ENCODE measurements at places on chromosomes 4 and X.
A peak's percentile ranks its signal among the peaks of the same experiment; 100 is the strongest.

- no peak for DNase-seq
Observed at GRCh38 chr4:188414441-188414840, 275.2 kb downstream of the TRIML1 start.

GRCh38 chrX:39426101-39426500, 624.8 kb downstream of the MID1IP1 start:
- no peak for DNase-seq

- DNase-seq, result no peak
Observed at GRCh38 chr4:182056866-182057265, 186.3 kb upstream of the TENM3 start.

GRCh38 chr4:123166023-123166422, 230.6 kb upstream of the SPRY1 start:
- DNase-seq, result no peak

DNA sequence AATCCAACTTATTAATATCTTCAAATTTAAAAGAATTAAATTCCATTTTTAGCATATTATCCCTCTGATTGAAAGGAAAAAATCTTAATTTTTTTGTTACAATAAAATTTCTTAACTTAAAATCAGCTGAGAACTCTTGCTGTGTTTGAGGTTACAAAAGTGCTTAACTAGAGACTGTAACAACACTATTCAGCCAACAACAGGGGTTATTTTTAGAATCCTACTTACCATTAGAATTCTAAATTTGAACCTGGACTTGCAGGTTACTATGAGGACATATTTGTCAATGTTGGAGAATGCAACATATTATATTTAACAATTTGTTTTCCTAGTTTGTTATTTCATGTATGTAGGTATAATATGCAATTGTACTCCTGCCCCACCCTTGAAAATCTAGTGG, 238.1 kb upstream of the CXXC4 start:
- DNase-seq, result no peak

GRCh38 chrX:119729408-119730201, 28.8 kb upstream of the SOWAHD start:
- peak; percentile 54 for DNase-seq

GRCh38 chrX:130085551-130086446, 24.5 kb downstream of the ELF4 start:
- DNase-seq, result no peak

GRCh38 chrX:3717742-3718420, 4.4 kb upstream of the PRKX start:
- DNase-seq, result no peak

GRCh38 chrX:48461830-48462229, 8.2 kb downstream of the SLC38A5 start:
- no peak for DNase-seq

DNA sequence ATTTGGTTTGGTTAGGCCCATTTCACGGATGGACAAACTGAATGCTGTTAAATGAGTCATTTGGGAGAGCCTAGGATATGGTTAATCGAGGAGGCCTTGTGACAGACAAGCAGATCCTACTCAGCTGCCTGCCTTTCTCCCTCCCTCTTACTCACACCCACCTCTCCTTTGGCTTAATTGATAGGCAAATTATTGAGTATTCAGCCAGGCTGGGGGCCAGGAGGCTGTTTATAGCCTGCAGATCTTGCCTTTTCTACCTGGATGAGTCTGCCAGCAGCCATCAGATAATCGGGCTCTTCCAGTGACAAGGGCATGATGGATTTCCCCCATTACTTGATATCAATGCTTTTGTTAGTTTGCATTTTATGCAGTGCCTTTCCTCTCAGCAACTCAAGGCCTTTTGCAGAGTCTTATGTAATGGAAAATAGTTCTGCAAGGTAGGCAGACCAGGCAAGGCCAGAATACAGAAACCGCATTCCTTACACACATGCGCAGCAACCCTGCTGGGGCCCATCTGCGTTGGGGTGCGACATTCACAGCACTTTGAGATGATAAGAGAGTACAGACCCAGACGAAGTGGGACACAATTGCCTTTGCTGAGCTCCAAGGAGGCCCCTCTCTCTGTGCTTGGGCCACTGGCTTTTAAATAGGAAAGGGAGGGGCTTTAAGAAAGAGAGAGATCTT, 96.2 kb upstream of the ATP6AP2 start:
- DNase-seq, result no peak

DNA sequence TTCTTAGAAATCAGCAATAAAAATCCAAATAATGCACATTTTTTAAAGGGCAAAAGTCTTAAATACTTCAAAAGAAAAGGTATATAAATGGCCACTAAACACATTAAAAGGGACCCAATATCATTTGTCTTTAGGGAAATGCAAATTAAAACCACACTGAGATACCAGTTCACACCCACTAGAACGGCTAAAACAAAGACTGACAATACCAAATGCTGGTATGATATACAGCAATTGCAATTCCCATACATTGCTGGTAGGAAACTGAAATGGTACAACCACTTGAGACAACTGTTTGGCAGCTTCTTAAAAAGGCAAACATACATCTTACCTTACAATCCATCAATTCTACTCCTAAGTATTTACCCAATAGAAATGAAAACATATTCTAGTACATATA, 33.7 kb downstream of the CAMK2D start:
- DNase-seq, result no peak

- no peak for DNase-seq
Observed at GRCh38 chr4:6968496-6968895, 58.9 kb downstream of the TBC1D14 start.

DNA sequence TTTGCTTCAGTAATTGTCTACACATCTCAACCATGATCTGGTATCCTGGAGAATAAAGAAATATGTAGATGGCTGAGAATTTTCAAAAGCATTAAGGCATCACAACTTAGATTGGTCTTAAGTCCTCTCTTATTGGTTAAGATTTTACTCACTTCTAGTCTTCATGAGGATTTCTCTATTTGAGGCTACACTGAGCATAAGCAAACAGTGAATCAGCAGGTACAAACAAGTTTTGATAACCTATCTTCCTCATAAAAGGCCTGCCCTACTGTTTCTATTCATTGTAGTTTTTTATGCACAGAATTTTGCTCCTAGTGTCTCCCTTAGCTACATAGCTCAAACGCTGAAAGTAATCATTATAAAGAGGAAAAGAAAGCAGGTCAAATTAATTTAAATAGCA, 460.7 kb upstream of the RPS6KA3 start:
- no peak for DNase-seq

GRCh38 chr4:73844806-73845205, 8.3 kb upstream of the PF4V1 start:
- DNase-seq, result no peak

- no peak for DNase-seq
Observed at GRCh38 chrX:72349190-72349589, 43.5 kb upstream of the CITED1 start.

GRCh38 chrX:54484666-54485065, 11.4 kb downstream of the FGD1 start:
- DNase-seq, result no peak

GRCh38 chrX:9357518-9358114, 107.2 kb upstream of the TBL1X start:
- DNase-seq, result no peak

GRCh38 chr4:102217345-102217744, 127.9 kb downstream of the SLC39A8 start:
- DNase-seq, result no peak

DNA sequence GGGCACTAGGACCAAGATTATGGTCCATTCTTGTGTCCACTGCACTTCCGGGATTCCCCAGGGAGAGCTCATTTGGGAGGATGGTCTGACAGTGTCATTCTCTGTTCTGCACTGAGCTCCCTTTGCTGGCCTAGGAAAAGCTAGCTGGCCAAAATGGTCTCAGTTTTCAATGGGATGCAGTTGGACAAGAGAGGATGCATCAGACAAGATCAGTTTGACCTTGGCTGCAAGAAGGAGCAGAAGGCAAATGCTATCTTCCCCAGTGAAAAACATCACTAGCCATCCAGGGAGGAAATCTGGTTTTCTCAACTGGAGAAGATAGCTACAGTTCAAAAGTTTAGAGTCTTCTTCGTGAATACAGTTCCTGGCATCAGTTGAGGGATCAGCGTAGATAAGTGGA, 221.1 kb downstream of the PTTG2 start:
- DNase-seq, result no peak

DNA sequence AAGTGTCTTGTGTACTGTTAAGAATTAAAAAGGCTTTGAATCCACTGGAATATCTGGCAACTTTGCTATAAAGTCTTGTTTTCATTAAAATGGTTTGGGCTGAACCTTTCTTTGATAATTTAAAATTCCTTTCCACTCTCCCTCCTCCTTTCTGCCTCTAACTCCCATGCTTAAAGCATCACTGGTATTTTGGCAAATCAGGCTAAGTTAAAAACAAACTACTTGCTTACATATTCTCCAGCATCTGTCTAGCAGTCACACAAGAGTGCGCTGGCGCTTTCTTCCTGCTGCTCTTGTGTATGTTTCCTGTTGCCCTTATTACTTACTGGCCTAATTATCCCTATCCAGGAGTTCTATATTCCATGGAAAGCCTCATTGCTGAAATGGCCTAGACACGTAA, 136.6 kb downstream of the VEGFC start:
- DNase-seq, result no peak

DNA sequence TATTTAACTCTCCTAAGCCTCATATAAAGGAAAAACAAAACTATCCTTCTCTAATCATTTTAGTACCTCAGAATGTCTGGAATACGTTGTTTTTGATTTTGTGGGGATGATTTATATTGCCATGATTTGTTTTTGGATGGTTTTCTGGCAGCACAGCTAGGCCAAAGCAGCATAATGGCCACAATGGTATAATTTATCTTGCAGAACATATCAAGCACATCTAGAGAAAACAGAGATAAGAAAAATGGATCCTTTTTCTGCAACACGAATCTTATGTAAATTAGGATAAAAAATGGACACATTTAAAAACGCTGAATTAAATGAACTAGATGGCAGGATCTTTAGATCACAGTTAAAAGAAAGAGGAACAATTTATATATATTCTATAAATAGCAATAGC, 269.9 kb upstream of the FAT4 start:
- no peak for DNase-seq

DNA sequence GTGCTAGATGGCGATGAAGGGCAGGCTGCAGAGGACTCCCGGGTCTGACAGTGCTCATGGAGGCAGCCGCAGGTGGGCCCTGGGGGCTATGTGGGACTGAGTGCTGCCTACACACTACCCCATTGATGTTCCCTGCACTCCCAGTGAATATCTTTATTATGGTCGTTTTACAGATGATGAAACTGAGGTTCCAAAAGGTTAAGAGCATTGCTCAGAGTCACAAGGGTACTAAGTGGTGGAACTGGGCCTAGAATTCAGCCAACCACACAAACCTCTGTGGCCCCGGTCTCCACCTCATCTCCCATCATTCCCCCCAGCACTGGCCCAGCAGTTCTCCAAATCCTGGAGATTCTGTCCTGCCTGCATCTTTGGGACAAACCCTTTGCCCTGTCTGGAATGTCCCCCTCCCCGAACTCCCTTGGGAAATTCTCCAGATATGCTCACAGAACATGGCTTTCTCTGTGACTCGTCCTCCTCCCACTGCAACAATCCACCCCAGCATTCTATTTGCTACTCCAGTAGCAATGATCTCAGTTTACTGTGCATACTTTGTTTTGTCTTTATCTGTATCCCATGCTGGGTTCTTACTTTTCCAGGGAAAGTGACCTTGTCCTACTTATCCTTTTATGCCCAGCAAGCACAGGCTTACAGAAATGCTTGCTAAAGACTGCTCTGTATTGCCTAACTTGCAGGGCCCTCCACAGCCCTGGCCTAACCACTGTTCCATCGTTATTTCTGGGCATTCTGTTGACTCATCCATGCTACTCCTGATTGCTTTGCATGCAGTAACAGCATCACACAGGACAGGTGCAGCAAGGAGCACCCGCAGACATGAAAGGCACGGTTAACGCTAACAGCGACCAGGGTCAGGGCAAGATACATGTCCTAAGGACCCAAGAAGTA, 14.0 kb downstream of the PNMA6F start:
- no peak for DNase-seq

- DNase-seq, result no peak
Observed at GRCh38 chr4:128450326-128451120, 162.9 kb upstream of the PGRMC2 start.

- DNase-seq, result no peak
Observed at GRCh38 chr4:181549576-181550188, 693.5 kb upstream of the TENM3 start.

DNA sequence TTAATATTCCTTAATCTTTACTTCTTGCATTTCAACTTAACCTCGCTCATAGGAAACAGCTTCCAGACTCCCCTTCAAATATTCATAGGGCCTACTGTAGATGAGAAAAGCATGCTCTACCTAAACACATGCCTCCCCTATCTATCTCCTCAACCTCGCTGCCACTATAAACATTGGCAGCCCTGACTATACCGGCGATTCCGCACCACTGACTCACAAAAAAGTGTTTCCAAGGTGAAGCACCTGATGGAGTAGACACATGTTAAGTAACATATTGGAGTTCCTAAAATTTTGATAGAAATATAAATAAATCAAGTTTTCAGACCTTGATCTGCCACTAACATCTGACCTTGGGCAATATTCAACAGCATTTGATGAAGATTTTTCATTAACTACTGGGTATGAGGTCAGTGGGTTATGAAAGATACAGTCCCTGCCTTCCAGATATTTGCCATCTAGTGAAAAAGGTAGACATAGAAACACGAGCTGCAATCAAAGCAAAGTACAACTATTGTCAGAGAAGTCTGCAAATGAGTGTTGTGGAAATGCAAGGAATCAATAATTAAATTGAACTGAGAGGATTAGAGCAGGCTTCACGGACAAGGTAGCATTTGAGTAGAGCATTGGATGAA, 184.2 kb downstream of the MAML3 start:
- no peak for DNase-seq

GRCh38 chr4:12615822-12616221, 868.3 kb downstream of the RAB28 start:
- DNase-seq, result no peak

- DNase-seq, result no peak
Observed at GRCh38 chrX:20361890-20362262, 95.2 kb upstream of the RPS6KA3 start.

- DNase-seq, result no peak
Observed at GRCh38 chr4:113125418-113125817, 76.0 kb downstream of the ANK2 start.

GRCh38 chr4:76690906-76691275, 207.1 kb downstream of the SOWAHB start:
- DNase-seq, result no peak

GRCh38 chr4:159484864-159485263, 382.0 kb downstream of the RAPGEF2 start:
- DNase-seq, result no peak

GRCh38 chr4:55546506-55546755, 278 bp downstream of the CLOCK start:
- DNase-seq, result no peak

- DNase-seq, result no peak
Observed at GRCh38 chr4:149951152-149951900, 126.9 kb upstream of the DCLK2 start.

GRCh38 chr4:165440415-165441158, 61.8 kb downstream of the CPE start:
- no peak for DNase-seq

Data from stimulated activated CD4-positive, alpha-beta T cell treated with anti-CD3 and anti-CD28 coated beads, Interleukin-4, amount 100 ng/mL, for 1 hour (primary cell).